GM13977 (cell line): ENCODE measurements at places on chromosomes 2 and 18.

DNA sequence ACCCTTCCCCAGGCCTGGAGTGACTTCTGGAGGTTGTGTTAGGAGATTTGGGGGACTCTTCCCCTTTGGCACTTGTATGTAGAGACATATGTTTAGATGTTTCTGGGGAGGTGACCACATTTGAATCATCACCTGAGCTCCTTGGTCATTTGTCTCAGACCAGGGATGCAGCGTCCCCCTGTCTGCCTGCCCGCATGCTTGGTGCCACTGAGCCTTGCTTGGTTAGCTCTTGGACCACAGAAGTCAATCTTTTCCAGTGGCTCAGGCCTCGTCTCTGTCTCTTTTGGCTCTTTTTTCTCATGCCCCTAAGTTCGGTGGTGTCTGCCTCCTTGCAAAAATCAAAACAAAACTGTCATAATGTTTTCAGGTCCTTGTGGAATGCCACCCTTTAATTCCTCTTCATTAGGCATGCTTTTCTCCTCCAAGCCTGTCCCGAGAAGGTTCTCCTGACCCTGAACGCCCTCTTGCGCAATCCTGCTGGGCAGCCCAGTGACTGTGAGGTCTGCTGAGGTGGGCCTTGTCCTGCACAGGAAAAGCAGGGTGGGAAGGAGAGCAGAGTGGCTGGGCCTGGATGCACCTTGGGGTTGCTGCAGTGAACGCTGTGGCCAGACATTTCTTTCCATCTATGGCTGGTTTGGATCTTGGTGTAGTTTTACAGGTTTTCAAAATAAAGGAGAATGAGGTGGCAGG lies 24.9 kb downstream of the GLI2 start:
- no peak for DNase-seq

DNA sequence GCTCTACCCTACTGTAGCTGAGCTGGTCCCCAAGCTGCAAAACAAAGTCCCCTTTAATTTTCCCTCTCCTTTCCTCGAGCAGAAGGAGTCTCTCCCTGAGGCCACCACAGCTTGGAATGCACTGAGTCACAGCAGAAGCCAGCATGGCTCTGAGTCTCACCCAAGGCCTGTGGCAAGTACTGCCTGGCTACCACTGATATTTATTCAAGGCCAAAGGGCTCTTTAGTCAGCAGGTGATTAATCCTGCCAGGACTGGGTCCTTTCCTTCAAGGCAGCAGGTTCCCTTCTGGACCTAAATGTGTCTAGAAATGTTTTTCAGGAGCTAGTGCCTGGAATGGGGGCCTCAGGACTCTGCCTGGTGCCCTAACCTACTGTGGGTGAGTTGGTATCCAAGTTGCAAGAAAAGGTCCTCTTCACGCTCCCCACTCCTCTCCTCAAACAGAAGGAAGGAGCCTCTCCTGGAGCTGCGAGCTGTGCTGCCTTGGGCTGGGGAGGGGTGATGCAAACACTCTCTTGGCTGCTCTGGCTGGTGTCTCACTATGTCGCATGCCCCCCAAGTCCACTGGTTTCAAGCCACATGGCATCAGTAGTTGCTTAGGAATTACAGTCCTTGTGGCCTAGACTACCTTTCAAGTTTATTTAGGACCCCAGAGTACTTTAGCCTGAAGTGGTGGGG lies 53.4 kb downstream of the CD28 start:
- DNase-seq = no peak

- DNase-seq = no peak
Observed at GRCh38 chr2:16687222-16687621, 21.6 kb upstream of the CYRIA start.

- peak; percentile 64 for DNase-seq
Observed at GRCh38 chr2:232420463-232421188, 14.0 kb downstream of the ALPG start.

DNA sequence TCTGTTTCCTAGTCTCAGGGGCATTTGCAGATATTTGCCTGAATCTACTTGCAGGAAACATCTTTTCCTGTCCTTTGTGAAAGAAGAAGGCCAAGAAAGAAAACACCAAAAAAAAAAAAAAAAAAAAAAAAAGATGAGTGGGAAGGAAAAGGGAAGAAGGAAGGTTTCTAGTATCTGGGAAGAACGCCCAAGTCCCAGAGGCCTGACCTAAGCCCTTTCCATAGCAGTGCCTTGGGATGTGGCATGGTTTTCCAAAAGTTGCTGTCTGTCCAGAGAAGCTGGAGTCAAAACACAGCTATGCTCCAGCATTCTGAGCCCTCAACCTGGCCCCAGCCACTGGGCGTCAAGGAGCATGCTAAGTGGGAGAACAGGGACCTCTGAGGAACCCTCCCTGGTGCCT lies 123.5 kb downstream of the INHBB start:
- no peak for DNase-seq

- DNase-seq = no peak
Observed at GRCh38 chr18:9855681-9856080, 30.1 kb upstream of the TXNDC2 start.

- no peak for DNase-seq
Observed at GRCh38 chr2:205091411-205091810, 546.1 kb downstream of the PARD3B start.

- no peak for DNase-seq
Observed at GRCh38 chr2:66364495-66365333, 70.2 kb upstream of the MEIS1 start.

GRCh38 chr18:49561289-49562193 lies at the start of gene LIPG:
LIPG (plus strand) TSS chr18:49562057; CDS start chr18:49562309, 252 bp downstream.
- peak; percentile 67 for DNase-seq

GRCh38 chr2:101463911-101464641 lies 10.8 kb downstream of the RFX8 start:
- no peak for DNase-seq

DNA sequence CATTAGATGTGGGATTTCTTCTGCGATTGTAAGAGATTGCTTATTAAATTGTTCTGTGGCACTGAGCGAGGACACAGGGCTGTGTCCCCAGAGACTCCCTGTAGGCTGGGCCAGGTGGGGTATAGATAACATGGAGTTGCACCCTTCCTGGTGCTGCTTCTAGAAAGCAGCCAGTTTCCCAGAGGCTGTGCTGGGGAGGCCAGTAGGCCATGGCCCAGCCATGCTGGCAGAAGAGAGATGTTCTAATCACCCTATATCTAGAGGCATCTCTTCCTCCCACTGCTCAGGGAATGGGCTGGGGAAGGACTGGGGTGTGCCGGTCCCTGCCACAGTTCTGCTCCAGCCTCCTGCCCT lies 66.9 kb downstream of the HS1BP3 start:
- no peak for DNase-seq

DNA sequence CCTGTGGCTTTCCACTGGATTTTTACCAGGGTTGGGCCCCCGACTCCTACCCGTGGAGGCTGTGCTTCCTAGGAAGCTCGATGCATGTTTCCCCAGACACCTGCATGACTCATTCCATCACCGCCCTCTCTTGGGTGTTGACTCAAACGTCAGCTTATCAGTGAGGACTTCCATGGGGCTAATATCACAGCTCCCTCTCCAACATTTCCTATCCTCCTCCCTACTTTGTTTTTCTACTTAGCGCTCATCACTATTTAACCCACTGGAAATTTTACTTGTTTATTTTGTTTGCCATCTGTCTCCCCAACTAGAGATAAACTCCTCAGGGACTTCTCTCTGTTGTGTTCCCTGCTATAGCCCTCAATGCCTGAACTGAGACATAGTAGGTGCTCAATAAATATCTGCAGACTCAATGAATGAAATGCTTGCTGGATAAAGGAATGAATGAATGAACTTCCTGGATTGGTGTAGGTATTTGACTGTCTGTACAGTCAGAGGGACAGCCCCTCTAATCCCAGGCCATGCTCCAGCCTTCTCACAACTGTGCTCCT lies 89.7 kb upstream of the MSH2 start:
- DNase-seq = no peak

GRCh38 chr2:48790407-48791170 lies 35.1 kb upstream of the LHCGR start:
- DNase-seq = no peak

DNA sequence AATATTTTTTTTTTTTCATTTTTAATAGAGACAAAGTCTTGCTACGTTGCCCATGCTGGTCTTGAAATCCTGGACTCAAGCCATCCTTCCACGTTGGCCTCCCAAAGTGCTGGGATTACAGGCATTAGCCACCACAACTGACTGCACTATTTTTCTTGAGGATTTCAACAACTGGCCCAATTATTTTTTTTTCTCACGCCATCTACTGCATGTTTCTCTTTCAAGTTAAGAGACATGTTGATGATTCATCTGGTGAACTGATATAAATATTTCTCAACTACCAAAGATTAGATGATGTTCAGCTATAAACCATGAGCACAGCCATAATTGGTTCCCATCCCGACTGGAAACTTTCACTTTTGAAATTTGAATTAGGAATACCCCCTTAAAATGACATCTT lies 688.4 kb upstream of the SYT4 start:
- DNase-seq = no peak

DNA sequence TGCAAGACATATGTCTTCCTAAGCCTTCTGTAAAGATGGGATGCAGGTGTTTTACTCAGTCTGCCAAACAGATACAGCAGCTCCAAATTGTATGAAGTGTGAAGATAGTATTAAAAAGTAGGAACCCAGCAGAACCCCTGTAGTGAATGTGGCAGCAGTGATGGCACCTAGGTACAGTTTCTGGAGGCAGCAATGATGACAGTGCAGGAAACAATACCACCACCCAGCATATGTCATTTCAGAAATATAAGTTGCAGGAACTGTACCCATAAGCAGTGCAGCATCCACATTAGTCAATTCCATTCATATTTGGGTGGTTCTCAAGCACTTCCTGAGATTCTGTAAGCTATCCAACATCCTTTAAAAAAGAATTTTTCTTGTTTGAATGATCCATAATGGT lies 46.7 kb upstream of the ATP5MC3 start:
- DNase-seq = no peak

GRCh38 chr18:24763765-24764513 lies 303.5 kb downstream of the HRH4 start:
- no peak for DNase-seq

GRCh38 chr2:206443735-206444527 lies 599 bp downstream of the ADAM23 start:
- peak; percentile 73 for DNase-seq

GRCh38 chr18:3041843-3042242 lies 28.9 kb upstream of the LPIN2 start:
- no peak for DNase-seq

- no peak for DNase-seq
Observed at GRCh38 chr2:160270571-160271113, 70.6 kb upstream of the ITGB6 start.

DNA sequence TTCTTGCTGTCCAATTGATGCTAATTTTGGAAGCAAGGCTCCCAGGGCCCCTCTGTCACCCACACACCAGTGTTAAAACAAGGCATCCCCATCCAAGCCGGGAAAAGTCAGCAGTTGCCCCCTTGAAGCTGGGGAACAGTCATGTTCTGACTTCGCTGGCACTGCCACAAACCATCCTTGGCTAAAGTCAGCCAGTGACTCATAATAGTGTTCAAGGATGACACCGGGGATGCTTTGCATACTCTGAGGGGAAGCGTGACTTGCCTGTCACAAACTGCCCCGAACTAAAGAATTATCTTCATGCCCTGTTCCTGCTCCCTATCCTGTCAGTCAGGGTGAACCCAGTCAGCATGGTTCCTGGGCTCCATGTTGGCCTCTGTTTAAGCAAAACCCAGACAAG lies 37.0 kb downstream of the TGFA start:
- peak; percentile 72 for DNase-seq

- DNase-seq = no peak
Observed at GRCh38 chr2:83585250-83585649, 873.8 kb downstream of the SUCLG1 start.

DNA sequence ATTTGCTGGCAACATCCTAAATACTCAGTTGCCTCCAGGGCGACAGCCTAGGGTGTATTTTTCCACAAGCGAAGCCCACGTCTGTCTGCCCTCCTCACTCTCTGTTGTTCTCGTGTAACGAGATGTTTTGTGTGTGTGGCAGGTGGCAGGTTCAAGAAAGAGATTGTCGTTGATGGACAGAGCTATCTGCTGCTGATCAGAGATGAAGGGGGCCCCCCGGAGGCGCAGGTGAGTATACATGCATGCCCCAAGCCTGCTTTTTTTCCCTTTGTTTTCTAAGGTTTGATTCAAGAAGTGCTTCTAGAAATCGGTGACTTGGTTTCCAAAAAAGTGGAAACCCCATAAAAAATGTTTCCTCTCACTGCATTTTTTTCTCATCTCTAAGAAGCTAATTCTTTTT lies 247.0 kb downstream of the AGAP1 start:
- no peak for DNase-seq

- no peak for DNase-seq
Observed at GRCh38 chr2:221569425-221569845, 2.7 kb downstream of the EPHA4 start.

- DNase-seq = no peak
Observed at GRCh38 chr2:177165061-177165583, 47.5 kb upstream of the HNRNPA3 start.

- DNase-seq = no peak
Observed at GRCh38 chr2:177395351-177396065, 2.9 kb downstream of the AGPS start.

DNA sequence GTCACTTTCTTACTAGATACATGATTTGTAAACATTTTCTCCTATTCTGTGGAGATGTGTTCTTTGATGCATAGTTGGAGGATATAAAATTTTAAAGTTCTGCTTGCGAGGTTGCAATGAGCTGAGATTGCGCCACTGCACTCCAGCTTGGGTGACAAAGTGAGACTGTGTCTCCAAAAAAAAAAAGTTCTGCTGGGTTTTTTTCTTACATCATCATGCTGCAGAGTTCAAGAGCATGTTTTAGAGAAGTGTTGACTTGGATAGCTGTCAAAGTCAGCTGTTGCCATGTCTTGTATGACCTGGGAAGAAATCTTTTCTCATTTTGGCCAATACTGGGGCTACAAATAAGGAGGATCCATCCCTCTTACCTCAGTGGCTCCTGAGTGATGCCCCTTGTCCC lies 71.3 kb downstream of the UGGT1 start:
- no peak for DNase-seq

DNA sequence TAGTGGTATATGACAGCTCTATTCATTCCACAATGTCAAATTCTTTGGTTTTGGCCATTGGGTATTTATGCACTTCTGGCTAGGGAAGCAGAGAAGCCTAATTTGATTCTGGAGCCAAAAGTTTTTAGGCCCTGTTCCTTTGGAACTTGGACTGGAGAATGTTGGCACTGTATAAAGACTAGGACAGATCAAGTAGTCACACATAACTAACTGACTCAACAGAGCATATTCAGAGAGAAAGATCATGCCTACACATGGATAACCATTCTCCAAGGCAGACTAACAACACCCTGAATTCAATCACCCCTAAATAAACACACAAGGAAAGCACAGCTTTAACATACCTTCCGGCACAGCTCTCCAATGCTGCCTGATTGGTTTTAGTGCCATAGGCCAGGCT lies 62.9 kb downstream of the ARHGAP15 start:
- DNase-seq = no peak

GRCh38 chr2:231001921-231002320 lies 6.0 kb downstream of the SPATA3 start:
- no peak for DNase-seq

DNA sequence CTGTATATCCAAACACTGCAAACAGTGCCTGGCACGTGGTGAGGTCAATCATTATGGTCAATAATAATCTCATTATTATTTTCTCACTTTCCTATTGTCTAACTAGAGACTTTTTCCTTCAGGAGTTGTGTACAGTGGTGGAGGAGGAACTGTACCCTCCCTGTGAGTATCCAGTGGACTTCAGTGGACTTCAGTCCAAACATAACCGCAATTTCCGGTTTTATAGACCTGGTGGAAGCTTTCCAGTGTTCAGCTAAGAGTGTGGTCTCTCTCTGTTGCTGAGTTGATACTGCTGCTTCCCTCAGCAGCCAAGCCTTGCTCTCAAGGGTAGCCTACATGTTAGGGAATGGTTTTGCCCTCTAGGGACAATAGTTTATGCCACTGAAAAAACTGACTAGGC lies 447.1 kb downstream of the TMEM182 start:
- DNase-seq = no peak
